ENCODE measurements at places on chromosomes 5 and 9. TPM values are rescaled to one million over a fixed set of nuclear protein-coding genes. Genes with fewer than 3 reads are reported as not detected.

DNA sequence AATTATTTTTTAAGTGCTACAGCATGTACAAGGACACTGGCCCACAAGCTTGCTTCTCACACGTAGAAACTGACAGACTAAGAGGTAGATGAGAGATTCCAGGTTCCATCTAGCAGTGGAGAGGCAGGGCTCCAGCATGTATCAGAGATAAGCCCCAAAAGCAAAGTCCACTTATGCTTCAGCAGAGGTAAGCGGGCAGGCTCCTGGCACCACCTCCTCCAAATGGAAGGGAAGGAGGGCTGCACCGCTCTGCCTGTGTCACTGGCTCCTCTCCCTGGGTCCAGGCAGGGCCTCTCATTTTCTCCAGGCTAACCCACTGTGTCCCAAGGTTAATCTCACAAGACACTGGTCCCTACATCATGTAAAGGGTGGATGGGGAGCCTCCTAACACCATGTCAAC lies 15.9 kb downstream of the GRHPR start:
- no peaks in the 10 kb centered on the region for H3K4me1 ChIP-seq
- no peak overlapping the region for H3K4me3 ChIP-seq
- DNase-seq, result no peak
- no peaks in the 10 kb centered on the region for H3K27me3 ChIP-seq
- no peak overlapping the region for H3K27ac ChIP-seq
- H3K36me3 ChIP-seq, result peaks cover 62% of the 10 kb centered on the region

GRCh38 chr5:117893211-117893610 lies 1095.1 kb downstream of the DTWD2 start:
- H3K36me3 ChIP-seq, result no peaks in the 10 kb centered on the region
- no peak for DNase-seq
- no peak overlapping the region for H3K27ac ChIP-seq
- no peaks in the 10 kb centered on the region for H3K27me3 ChIP-seq
- H3K4me3 ChIP-seq, result no peak overlapping the region

DNA sequence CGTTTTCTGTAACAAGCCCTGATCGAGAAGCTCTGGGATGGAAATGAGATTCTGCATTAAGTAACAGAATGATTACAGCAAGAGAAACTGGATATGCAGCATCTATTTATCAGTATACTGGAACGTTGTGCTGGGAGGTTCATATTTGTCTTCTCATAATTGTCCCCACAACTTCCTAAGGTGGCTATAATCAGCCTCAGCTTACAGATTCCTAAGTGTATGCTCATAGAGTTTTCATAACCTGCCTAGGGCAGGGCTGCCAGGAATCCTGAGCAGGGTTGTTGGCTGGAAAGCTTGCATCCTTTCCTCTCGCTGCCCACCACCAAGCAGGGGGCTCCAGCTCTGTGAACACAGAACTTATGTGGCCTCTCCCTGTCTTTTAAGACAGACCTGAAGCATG lies 70.2 kb downstream of the FNBP1 start:
- peaks cover 12% of the 10 kb centered on the region for H3K4me1 ChIP-seq
- no peak overlapping the region for H3K27ac ChIP-seq
- DNase-seq, result no peak
- no peaks in the 10 kb centered on the region for H3K27me3 ChIP-seq

- H3K27me3 ChIP-seq, result no peaks in the 10 kb centered on the region
- H3K4me1 ChIP-seq, result peaks cover 33% of the 10 kb centered on the region
- peak within 1 kb of the TSS; percentile 87 for H3K27ac ChIP-seq
Measured at GRCh38 chr5:169980418-169981053, at the start of gene INSYN2B. INSYN2B (minus strand) TSS chr5:169980495; CDS start chr5:169883898, 96,597 bp downstream.

GRCh38 chr9:72132052-72132451 lies 17.2 kb upstream of the GDA start:
- H3K4me3 ChIP-seq, result no peak overlapping the region
- H3K27ac ChIP-seq, result no peak overlapping the region
- DNase-seq, result peak; percentile 19

- H3K27me3 ChIP-seq, result no peaks in the 10 kb centered on the region
- H3K4me3 ChIP-seq, result no peak overlapping the region
- peak; percentile 67 for DNase-seq
- H3K4me1 ChIP-seq, result peaks cover 17% of the 10 kb centered on the region
Measured at GRCh38 chr5:95664204-95664786, 17.7 kb downstream of the RFESD start.

DNA sequence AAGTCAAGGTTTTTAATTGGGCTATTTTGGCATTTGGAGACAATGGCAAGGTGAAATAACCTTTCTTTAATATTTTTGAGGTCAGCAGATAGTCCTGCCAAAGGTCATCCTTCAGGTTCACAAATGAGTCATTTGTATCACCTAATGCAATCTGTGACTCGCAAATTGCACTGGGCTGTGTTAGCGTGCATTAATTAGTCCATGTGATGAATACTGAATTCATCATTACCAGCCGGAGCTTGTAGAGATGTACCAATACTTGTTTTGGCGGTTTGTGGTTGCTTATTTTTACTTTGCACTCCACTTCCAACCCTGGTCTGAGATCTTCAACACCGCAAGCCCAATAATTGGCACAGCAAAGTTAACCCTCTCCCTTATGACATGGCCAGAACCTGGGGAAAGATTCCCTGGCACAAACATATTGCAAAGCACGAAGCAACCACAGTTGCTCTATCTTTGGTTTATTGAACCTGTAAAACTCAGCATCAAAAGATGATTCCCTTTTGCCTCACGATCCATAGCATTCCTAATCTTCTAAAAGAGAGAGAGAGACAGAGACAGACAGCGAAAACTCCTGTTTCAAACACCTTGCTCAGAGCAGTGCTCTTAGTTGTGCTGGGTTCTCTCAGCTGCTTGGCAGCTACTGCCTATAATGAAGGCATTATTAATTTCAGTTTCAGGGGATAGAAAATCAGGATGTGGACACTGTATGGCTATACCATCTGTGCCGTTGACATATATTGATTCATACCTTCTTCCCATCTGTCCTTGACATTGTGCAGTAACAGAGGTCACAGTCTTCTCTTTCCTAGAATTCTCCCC lies 178.1 kb downstream of the EBF1 start:
- H3K27ac ChIP-seq, result no peak overlapping the region
- peak; percentile 34 for DNase-seq
- H3K4me1 ChIP-seq, result no peaks in the 10 kb centered on the region
- no peak overlapping the region for H3K4me3 ChIP-seq

DNA sequence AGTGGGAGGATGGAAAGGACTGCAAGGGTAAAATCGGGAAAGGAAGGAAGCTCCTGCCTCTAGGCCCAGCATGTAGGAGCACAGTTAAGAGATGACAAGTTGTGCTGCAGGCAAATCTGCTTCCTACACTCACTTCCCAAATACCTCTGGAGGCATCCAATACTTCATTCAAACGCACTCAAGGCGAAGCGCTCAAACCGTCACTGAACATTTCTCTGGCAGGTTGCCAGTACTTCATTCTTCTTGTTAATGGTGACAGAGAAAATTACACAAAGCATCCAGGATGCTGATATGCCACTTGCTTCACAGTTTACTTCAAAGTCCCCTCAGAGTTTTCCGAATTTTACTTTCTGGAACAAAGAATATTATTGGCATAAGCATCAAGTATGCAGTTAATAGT lies 59.8 kb downstream of the NREP start:
- peaks cover 46% of the 10 kb centered on the region for H3K4me1 ChIP-seq
- H3K27me3 ChIP-seq, result no peaks in the 10 kb centered on the region
- DNase-seq, result no peak
- H3K36me3 ChIP-seq, result no peaks in the 10 kb centered on the region

DNA sequence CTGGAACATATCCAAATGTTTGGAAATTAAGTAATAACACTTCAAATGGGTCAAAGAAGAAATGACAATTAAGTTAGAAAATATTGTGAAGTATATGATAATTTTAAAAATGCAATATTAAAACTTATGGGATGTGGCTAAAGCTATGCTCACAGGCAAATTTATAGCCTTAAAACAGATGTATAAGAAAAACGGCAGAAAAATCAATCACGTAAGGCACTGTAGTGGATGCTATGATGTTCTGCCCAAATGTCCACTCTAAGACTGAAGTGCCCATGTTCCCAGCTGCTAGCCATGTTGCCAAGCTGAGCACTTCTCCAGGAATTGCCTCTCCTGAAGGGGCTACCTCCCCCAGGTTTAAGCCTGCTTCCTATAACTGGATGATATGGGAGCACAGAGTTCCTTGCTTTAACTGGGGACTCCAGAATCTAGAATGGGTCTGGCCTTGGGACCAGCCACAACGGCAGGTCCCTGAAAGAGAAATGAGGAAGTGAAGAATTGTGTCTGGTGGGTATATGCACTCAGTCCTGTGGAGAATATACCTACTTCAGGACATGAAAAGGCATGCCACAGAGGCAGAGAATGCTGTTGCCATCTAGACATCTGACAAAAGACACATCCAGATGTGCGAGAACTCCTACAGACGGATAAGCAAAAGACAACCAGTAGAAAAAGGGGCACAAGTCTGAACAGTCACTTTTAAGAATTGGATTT lies 78.2 kb upstream of the RXRA start:
- no peak overlapping the region for H3K27ac ChIP-seq
- peaks cover 27% of the 10 kb centered on the region for H3K27me3 ChIP-seq
- DNase-seq, result no peak
- no peak overlapping the region for H3K4me3 ChIP-seq
- no peaks in the 10 kb centered on the region for H3K4me1 ChIP-seq

Gene ANKRD34B
- total RNA-seq, result not detected

Gene PTCH1
- 3.8 TPM for total RNA-seq

Gene SLC34A3
- not detected for total RNA-seq

Gene CBY3
- not detected for total RNA-seq

Gene GABRA1
- not detected for total RNA-seq

Gene PCDHB3
- 1.1 TPM for total RNA-seq

Data from GM23248 (cell line).